CD4-positive, alpha-beta T cell treated with Interleukin-6 at 100 ng/mL for 8 hours (primary cell): ENCODE measurements at places on chromosomes 16 and 17.

DNA sequence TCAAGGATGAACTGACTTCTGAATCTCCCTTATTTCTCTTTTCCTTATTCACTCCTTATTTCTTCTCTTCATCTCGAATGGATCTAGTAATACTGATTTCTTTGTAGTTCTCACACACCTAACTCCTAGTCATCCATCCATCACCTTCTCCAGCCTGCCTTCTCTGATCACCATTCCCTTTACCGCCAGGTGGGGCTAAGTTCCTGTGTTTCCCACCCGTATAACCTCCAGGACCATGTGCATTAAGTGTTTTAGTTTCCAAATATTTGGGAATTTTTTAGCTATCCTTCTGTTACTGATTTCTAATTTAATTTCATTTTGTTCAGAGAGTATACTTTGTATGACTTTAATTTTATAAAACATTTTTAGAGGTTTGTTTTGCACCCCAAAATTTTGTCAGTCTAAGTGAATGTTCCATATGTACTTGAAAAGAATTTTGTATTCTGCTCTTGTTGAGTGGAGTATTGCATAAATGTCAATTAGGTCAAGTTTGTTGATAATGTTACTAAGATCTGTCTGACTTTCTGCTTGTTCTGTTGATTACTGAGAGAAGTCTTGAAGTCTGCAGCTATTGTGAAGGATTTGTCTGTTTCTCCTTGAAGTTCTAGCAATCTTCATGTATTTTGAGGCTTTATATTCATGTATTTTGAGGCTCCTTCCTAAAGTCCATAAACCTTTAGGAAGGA is 8.8 kb downstream of the BPTF start:
- no peak for DNase-seq

DNA sequence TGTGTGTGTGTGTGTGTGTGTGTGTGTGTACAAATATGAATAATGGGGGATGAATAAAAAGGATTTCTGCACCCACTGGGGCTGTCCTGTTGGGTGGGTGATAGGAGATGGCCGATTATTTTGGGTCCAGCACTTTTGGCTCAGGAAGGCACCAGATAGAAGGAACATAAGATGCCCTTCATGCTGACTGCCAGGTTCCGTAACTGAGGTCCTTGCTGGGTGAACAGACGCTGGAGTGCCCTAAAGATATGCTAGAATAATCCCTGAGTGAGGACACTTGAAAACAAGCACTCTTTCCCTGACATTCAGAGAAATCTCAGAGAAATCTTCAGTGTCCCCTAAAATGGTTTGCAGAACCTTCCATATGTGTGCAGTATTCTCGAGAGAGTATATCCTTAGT is 17.7 kb downstream of the IRX6 start:
- DNase-seq = no peak

DNA sequence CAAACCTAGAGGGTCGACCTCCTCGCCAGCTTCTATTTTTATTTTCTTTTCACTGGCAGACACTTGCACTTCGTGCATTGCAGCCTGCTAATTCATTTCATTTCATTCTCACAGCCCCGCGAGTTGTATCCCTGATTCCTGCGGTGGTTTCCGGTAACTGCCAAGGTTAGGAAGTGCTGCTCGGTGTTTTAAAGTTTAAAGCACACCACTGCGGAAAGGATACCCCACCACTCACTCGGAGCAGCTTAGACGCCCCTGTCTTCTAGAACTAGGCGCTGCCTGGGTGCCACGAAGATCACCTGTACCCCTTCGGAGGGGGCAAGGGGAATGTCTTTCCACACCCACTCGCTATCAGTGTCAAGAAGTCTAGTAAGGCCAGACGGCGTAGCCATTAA is 509 bp downstream of the CNEP1R1 start:
- DNase-seq = peak; percentile 15

DNA sequence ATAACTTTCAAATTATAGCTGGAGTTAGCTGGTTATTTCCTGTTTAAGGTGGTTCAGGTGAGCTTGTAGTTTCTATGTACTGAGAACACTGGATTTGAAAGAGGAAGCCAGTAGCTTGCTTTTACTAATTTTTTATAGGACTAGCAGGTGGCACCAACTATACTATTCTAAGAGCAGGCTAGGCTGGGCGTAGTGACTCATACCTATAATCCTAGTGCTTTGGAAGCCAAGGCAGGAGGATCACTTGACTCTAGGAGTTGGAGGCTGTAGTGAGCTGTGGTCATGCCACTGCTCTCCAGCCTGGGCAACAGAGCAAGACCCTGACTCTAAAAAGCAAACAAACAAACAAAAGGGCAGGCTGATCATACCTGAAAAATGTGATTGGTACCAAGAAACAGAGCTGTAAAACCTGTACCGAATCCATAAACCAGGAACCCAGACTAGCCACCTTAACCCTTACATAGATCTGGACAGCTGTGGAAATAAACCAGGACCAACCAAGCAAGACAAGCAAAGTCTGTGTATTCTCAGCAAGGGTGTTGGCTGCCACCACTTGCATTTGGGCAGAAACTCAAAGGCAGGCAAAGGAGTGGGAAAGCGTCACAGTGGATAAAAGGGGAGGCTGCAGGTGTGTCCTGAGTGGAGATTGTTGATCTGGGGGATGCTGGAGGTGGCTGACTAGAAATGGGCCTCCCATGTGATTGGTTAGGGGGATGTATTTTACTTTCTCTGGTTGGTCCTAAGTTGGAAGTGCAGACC is 36.3 kb downstream of the SLC47A1 start:
- no peak for DNase-seq

GRCh38 chr17:5877948-5878347 is 192.2 kb upstream of the WSCD1 start:
- no peak for DNase-seq

DNA sequence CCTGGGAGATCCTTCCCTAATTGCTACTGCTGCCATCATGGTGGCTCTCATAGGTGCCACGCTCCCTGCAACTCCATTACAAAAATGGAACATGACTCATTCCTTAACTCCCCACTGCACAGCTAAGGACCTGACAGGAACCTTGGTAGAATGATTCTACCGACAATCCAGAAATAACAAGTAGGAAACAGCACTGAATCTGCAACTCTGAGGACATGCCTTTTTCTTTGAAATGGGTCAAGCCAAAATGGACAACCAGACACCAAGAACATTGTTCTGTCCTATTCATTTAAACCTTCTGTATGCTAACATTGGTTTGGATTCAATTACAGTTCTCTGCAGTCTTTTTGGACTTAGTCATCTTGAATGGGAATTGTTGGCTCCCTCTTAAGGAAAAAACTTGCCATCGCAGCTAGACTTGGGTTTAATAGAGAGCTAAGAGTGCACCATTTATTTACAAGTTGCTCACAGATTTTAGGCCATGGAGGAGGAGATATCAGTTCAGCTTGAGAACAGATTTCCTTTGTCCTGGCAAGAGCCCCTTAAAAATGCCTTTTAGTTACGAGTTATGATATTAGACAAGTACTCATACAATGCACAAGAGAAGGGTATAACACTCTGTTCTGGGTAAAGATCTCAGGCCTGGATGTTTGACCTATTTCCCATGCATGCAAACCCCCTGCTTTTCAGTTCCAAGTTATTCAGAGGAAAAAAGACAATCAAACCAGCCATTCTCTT is 20.9 kb upstream of the NSRP1 start:
- no peak for DNase-seq

- no peak for DNase-seq
Measured at GRCh38 chr17:61794792-61795191, 68.5 kb downstream of the BRIP1 start.

- DNase-seq = no peak
Measured at GRCh38 chr16:31006086-31006385, 4.4 kb downstream of the STX1B start.

GRCh38 chr16:74892574-74893461 is 92.1 kb downstream of the WDR59 start:
- DNase-seq = no peak

- no peak for DNase-seq
Measured at GRCh38 chr17:72715906-72716572, 376.4 kb downstream of the SLC39A11 start.

- no peak for DNase-seq
Measured at GRCh38 chr17:50922721-50923405, 56.7 kb upstream of the TOB1 start.

DNA sequence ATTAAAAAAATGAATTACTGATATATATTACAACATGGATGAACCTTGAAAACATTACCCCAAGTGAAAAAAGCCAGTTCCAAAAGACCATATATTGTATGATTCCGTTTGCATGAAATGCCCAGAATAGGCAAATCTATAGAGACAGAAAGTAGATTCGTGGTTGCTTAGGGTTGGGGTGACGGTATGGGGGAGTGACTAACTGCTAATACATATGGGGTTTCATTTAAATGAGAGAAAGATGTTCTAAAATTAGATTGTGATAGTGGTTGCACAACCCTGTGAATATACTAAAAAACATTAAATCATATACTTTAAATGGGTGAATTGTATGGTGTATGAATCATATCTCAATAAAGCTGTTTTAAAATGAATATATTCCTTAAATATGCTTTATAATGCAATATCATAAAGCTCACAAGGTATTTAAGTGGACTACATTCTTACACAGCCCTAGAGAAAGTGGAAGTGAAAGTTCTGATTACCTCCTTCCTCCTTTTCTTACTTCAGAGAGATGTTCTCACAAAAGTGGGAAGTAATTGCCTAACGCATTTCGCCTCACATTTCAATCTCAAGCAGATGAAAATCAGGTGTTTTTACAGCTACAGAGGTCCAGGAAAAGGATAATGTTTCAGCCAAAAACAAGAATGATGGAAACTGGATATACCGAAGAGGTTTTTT is 142.7 kb upstream of the GNAO1 start:
- no peak for DNase-seq

GRCh38 chr17:80805032-80805751 is 186.4 kb upstream of the CHMP6 start:
- no peak for DNase-seq

DNA sequence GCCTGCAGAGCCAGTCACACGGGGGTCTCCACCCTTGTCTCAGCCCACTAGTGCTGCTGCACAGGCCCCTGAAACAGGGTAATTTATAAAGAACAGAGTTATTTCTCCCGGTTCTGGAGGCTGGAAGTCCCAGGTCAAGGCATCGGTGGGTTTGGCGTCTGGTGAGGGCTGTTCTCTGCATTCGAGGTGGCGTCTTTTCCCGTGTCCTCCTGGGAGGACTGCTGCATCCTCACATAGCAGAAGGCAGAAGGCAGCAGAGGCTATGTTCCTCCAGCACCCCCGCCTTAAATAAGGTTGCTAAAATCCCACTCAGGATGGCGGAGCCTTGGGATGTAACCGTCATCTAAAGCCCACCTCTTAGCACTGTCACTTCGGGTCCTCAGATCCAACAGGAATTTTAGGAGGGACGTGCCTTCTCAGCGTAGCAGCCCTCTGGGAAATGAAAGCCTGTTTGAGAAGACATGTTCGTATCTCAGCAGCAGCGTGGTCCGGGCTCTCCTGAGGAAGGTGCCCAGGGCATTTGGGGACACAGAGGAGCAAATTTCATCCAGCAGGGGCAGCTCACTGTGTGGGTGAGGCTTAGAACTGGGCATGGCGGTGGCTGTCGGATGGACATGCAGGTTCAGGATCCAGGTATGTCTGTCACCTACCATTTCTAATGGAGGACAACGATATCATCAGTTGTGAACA is 221.6 kb upstream of the CHMP6 start:
- DNase-seq = no peak

- no peak for DNase-seq
Measured at GRCh38 chr17:36069136-36069535, 5.1 kb downstream of the CCL18 start.

DNA sequence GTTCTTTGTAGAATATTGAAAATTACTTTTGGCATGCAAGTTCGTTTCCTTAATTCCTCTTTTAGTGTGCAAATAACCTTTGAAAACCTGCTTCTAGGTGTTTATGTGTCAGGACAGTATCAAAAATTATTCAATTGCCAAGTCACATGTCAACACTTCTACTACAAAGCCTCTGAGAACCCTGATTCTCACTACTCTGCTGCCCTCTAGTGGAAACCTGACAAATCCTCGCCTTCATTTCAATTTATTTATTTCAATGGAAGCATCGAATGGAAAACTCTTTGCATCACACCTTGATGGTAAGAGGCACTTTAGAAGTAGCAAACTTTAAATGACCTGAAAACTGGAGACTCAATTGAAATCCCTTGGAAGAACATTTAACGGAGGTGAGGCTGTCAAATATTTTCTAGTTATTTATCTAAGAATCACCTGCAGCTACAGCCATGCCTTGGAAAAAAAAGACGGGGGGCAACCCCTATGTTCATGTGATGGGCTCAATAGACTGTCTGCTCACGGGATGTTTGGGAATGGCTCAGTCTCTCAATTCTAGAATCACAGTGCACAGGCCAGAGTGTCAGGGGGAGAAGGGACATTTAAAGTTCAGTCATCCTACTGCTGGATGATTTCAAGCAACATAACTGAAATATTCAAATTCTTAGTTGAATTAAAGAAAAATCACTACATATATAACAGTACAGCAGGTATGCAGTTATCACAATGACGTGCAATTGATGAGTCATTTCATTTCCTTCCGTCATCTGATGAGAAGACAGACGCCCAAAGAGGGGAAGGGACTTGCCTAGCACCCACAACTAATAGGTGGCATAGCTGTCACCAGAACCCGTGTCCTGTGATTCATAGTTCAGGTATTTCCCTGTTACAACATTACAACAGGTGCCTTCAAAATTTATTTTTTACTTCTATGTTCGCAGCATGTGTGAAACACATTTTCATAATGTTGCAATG is 563.9 kb downstream of the TOX3 start:
- no peak for DNase-seq

DNA sequence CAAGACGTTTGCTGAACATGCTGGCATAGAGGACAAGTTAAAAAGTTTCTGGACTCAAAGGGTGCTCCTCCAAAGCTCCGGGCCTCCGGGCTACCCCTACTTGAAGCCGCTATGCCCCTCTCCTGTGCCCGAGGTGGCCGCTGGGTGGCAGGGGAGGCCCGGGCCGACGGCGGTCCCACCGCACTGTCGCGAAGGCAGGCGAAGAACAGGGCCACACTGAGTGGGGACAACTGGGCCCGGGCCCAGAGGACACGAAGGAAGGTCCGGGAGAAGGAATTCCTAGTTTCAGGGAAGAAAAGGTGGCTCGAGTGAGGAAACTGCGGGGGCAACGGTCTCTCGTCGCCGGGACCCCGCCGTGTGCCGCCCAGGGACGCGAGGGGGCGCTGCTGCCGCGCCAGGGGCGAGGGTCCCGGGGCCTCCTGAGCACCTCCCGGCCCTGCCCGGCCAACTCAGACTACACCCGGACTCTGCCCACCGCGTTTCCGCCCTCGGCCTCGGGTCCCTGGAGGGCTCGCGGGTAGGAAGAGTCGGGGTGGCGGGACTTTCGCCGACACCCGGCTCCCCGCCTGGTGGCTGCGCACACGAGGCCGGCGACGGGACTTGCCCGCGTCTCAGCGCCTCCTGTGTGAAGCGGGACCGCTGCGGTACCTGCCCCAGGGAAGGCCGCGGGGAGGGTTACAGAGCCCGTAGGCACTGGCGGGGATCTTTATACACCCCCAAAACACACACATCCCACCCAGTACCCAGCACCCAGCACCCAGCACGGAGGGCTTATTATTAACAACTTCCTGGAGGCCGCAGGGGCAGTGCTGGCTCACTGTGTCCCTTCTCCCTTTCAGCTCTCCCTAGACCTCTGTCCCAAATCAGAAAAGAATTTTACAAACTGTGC is 772 bp upstream of the CHCT1 start:
- DNase-seq = peak; percentile 64
